Thoracic aorta endothelial cell (primary cell): ENCODE measurements at places on chromosomes 5 and 9. TPM values are rescaled to one million over a fixed set of nuclear protein-coding genes. Genes with fewer than 3 reads are reported as not detected.

The RUSC2 gene
- 18.9 and 34.7 TPM in 2 replicates for total RNA-seq

The TPRN gene
- 6.3 and 8.7 TPM in 2 replicates for total RNA-seq

The NRARP gene
- total RNA-seq, result 12.1 and 16.5 TPM in 2 replicates

The ADGRV1 gene
- total RNA-seq, result under 0.01 and 0.50 TPM in 2 replicates

The PCDHB11 gene
- 0.07 and 0.27 TPM in 2 replicates for total RNA-seq
